ENCODE measurements at places on chromosomes 13 and 19.

- no peak for DNase-seq
Measured at GRCh38 chr19:50465986-50466705, 10.2 kb upstream of the EMC10 start.

DNA sequence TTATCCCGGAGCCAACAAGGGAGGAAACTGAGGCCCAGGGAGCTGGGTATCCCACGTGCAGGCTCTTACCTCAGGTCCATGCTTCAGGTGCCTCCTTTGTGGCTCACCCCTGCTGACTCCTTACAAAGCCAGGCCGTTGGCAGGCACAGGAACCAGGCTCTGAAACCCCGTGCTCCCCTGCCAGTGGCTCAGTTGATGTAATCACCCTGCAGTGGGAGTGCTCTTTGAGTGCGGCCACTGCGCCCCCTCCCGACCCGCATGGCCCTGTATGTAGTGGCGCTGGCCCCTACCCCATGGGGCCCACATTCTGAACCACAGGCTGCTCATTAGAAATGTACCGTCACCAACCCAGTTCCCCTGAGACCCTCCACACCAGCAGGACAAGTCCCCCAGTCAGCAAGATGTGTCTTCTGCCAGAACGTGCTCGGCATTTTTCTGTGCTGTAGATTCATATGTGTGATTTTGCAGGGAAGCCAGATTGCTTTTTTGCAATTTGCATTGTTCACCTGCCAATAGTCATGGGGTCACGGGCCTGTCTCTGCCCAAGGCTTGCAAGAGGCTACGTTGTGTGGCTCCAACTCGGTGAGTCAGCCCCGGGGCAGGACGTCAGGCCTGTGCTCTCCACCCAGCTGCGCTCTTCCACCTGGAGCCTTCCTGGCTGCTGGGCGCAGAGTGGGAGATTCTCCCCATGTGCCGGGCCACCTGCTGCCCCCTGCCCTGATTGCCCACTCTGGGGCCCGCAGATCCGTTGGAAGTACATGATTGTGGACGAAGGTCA is 60.3 kb downstream of the SMARCA4 start:
- no peak for DNase-seq

DNA sequence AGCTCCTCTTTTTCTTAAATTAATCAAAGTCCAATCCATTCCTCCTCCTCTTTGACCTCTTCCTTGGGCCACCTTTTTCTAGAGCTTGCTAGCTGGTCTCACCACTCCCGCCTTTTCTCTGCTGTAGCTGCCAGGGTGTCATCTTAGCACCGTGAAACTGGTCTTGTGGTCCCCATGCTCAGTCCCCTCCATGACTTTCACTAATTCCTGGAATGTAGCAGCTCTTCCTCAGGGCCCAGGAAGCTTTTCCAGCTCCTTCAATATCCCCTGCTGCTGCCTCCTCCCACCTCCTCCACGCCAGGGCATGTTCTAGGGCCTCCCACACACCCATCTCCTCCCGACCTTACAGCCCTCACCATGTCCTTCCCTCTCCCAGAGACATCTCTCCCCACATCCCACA is 222.2 kb downstream of the MYO16 start:
- DNase-seq: no peak

- no peak for DNase-seq
Measured at GRCh38 chr13:31476266-31476665, 263.1 kb upstream of the RXFP2 start.

DNA sequence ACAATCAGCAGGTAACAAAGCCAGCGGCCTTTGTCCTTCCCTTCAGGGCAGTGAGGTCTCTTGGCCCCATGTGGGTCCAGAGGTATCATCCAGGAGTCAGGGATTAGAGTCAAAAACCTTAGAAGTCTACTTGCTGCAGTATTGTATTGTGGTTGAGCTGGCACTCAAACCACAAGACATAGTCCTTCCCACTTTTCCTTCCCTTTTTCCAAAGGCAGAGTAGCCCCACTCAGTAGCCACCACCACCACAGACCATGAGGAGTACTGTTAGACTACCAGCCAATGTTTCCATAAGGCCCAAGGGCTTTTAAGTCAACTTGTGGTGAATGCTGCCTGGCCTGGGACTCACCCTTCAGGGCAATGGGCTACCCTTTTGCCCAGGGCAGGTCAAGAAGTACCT is 27.1 kb upstream of the CCNA1 start:
- no peak for DNase-seq

DNA sequence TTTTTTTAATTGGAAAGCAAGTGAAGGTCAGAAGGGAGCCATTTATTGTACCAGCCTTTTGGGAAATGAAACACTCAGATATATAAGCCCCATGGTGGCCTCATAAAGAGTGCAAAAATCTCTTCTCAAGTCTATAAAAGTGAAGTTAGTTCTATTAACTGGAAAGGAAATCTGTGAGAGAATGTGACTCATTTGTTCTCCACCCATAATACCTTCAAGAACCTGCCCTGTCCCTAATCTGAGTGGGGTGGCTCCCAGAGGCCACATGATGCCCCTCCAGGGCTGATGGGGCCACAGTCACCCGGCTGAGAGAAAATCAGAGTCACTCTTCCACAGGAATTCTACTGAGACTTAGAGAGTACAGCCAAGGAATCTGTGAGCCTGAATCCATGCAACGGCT is 65.8 kb upstream of the SERP2 start:
- DNase-seq: no peak

Measured in right forelimb (tissue), 1 donor.